ENCODE measurements at places on chromosomes 3 and 15. TPM values are rescaled to one million over a fixed set of nuclear protein-coding genes. Genes with fewer than 3 reads are reported as not detected.
A peak's percentile ranks its signal among the peaks of the same experiment; 100 is the strongest.

PDIA5 gene
- total RNA-seq = 13.3 TPM

PCBP4 gene
- total RNA-seq = 7.8 TPM

IL5RA gene
- not detected for total RNA-seq

ITPKA gene
- total RNA-seq = 6.7 TPM

HES1 gene
- 45.9 TPM for total RNA-seq

TMCO5A gene
- total RNA-seq = not detected

TGM4 gene
- total RNA-seq = not detected

CD96 gene
- not detected for total RNA-seq

TEX264 gene
- total RNA-seq = 97.7 TPM

- no peak for DNase-seq
Measured at GRCh38 chr15:51240066-51240465, 98.3 kb downstream of the CYP19A1 start.

GRCh38 chr3:72255791-72256559, 471.0 kb upstream of the PROK2 start:
- DNase-seq = peak; percentile 24

DNA sequence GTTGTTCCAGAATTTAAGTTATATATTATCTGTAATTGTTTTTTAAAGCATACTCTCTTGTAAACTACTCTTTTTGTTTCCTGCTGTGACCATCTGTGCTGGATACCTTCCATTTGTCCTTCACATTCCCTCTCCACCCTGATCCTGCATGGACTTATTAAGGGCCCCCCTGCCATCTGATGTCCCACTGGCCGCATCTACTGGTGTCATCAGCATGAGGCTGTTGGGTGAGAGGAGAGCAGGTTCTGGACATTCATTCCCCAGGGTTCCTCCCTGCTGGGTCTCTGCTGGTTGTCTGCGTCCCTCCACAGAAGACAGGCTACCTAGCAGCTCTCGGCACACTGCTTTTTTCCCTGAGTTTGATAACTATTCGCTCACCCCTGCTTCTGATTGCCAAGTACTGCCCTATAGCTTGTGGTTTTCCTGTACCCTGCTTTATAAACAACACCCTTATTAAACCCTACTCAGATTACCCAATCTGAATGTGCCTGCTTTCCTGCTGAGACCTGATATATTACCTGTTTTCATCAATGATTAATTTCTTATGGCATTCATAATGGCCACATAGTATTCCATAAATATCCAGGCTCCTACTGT, 7.7 kb downstream of the CMTM8 start:
- DNase-seq = peak; percentile 10

GRCh38 chr15:95929232-95929846, 401.2 kb upstream of the NR2F2 start:
- DNase-seq = no peak

DNA sequence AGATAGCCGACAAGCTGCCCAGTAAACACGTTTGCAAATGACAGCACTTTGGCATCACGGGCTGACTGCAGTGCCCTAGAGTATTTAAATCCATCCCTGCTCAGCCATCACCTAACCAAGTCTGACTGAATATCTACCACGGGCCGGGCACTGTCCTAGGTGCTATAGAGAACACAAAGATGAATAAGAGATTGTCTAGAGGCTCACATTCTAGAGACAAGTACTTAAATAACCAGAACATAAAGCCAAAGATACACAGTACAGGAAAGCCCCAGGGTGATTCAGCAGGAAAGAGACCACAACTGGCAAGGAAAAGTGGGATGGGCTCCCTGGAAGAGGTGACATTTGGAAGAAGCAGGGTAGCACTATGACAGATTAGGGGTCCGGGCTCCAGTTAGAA, 103.5 kb downstream of the MYLK start:
- DNase-seq = peak; percentile 16

DNA sequence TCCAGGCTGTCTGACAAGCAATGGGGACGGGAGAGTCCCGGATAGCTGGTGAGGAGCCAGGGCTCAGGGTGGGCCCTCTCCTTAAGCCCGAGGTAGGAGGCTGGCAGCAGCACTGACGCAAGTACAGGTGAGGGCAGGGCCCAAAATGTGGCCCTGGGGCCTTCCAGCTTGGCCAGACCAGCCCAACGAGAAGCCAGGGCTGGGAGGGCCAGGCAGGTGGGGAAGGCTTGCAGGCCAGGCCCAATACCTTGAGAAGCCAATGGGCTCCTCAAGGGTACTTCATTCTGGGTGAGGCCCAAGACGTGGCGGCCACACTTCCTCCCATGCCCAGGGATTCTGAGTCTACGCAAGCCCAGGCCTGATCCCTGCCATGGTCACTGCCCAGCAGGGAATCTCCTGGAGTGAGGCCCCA, 37.2 kb downstream of the AMOTL2 start:
- no peak for DNase-seq

DNA sequence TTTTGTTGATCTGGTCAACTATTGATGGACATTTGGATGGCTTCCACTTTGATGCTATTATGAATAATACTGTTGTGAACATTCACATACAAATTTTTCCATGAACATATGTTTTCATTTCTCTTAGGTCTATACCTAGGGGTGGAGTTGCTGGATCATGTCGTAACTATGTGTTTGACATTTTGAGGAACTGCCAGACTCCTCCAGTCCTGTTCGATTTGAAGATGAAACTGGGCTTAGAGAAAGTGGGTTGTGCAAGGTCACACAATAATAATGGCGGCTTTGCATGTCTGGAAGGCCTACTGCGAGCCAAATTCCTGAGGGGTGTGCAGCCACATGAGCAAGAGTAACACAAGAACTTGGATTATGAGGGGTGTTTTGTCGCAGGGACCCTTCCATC, 2.6 kb downstream of the TSEN2 start:
- no peak for DNase-seq

GRCh38 chr3:42871592-42872196, 4.0 kb downstream of the CYP8B1 start:
- DNase-seq = no peak

DNA sequence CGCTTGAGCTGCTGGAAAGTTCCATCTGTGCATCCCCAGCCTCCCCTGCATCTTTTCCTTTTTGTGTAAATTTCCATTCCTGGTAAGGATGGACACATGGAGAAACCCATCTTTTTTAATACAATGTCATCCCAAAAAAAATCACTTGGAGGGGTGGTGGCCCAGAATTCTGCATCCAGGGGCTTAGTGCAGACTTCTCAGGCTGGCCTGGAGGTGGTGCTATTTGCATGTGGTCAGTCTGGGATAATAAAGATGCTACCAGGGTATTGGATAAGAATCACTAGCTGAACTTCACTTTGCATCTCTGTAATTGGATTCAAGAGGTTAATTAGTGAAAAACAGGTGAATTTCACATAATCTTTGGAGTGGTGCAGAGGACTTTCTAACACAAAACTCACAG, 1.8 kb upstream of the ZSCAN2 start:
- peak; percentile 26 for DNase-seq

- DNase-seq = no peak
Measured at GRCh38 chr3:8283193-8283592, 218.4 kb upstream of the LMCD1 start.

DNA sequence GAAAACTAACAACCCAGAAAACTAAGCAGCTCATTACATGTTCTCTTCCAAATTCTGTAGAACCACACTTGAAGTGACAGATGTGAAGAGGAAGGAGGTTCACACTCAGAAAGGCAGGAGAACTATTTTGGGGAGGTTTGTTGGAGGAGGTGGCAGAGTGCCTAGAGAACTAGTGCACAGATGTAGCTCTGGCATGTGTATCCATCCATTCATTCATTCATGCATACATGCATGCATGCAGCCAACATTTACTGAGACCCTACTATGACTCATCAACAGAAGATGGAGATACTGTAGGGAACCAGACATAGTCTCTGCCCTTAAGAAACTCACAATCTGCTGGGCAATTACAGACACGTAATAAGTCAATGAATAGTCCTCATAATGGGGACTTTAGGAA, 116.7 kb downstream of the ERC2 start:
- no peak for DNase-seq

DNA sequence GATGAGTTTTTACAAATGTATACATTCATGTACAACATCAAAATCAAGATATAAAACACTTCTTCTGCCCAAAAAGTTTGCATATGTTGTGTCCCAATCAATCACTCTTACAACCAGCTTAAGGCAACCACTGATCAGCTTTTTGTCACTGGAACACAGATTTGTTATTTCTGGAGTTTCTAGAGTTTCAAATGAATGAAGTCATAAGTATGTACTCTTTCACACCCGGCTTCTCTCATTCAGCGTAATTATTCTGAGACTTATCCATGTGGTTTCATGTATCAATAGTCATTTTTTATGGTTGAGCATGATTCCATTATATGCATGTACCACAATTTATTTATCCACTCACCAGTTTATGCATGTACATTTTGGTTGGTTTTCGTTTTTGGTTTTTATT, 53.0 kb upstream of the CORO2B start:
- DNase-seq = no peak

DNA sequence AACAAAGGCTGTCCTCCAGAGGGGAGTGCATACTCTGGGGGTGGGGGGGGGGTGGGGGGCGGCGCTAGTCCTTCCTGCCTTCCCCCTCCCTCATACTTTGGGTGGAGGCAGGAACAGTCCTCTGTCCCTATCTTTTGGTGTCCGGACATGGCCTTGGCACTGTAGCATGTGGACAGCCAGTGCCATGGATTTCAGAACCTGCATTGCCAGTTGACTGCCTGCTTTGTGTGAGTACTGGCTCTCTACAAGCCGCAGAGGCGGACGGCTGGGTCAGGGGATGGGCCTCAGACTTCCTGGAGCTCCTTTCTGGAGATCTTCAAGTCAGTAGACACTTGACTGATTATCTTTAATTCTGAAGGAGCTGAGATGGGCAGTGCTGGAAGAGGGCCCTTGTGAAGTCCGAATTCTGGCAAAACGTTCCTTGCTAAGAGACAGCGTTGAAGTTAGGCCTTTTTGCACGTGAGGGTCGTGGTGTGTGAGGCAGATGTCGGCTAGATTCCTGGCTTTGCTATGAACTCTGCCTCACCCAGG, 2.5 kb downstream of the CLDN11 start:
- no peak for DNase-seq

DNA sequence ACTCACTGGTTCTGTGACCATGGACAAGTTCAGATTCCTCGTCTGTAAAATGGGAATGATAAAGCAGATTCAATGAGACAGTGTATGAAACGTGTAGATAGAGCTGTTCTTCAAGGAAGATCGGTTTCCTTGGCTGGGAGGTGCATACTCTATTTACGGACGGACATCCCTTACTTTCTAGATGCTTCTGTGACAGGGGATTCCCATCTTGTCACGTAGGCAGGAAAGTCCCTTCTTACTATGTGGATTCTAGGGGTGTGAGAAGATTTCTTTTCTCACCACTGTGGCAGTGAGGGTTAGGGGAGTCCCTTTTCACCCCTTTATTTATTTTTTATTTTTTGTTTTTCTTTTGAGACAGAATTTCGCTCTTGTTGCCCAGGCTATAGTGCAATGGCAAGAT, 180.9 kb upstream of the TBL1XR1 start:
- no peak for DNase-seq

GRCh38 chr3:143536817-143537535, 311.3 kb downstream of the SLC9A9 start:
- no peak for DNase-seq

DNA sequence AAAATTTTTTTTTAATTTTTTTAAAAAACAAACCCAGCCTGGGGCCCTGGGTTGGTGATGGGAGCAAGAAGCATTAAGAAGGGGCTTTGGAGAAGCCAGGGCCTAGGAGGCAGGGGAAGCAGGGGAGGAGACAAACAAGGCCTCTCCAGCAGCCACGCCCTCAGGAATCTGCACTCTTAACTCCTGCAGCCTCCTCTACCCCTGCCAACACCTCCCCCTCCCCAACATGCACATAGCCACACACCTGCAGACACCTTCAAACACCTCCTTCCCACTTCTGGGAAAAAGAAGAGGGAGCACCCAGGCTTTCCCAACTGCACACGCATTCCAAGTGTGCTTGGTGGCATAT, 2.7 kb upstream of the DCAF1 start:
- DNase-seq = no peak

- DNase-seq = peak; percentile 78
Measured at GRCh38 chr15:64443747-64444621, 16.4 kb upstream of the ZNF609 start.

- no peak for DNase-seq
Measured at GRCh38 chr15:94174399-94174802, 57.0 kb upstream of the MCTP2 start.

DNA sequence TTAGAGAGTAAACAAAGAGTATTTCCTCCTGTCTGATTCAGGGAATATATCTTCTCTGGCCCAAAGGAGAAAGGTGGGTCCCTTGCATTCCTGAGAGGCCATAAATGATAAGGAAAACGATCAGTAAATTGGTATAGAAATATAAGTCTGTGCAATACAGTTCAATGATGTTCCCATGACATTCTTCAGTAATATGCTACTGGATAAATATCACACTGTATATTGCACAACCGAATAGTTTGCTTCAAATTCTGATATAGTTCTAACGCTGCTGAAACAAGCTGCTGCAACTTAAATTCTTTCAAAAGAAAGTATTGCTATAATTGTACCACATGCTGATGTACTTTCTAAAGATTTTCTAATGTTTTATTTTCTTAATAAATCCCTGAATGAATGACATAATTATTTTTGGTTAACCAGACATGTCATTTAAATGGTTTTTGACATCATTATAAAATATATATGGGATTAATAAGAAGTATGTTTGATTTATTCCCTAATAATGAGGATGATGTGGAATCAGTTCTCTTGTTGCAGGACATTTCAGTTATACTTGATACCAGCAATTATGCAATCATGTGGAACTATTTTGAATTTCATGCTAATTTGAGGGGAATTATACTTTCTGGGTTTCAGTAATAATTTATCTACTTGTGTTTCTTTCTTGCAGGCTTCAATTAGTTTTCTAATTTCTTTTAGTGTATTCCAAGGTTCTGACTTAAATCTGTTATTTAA, 44.9 kb downstream of the FGF7 start:
- DNase-seq = no peak

- DNase-seq = no peak
Measured at GRCh38 chr3:158640646-158641045, 3.7 kb upstream of the GFM1 start.

- DNase-seq = no peak
Measured at GRCh38 chr3:146894406-146894805, 289.3 kb upstream of the PLSCR5 start.
